CD4-positive, alpha-beta T cell treated with Interleukin-2 at 100 ng/mL for 4 hours (primary cell): ENCODE measurements at places on chromosomes 7 and 10.

GRCh38 chr7:76201732-76202665 is at the start of gene SRRM3:
Gene SRRM3 (plus strand): TSS chr7:76201896. CDS start chr7:76235067, 33,171 bp downstream.
- DNase-seq: peak; percentile 81

GRCh38 chr7:45390180-45390579 is 184.0 kb upstream of the ADCY1 start:
- DNase-seq: no peak

- DNase-seq: no peak
These were observed 7.1 kb upstream of the SEMA3E start for GRCh38 chr7:83655951-83656556.

DNA sequence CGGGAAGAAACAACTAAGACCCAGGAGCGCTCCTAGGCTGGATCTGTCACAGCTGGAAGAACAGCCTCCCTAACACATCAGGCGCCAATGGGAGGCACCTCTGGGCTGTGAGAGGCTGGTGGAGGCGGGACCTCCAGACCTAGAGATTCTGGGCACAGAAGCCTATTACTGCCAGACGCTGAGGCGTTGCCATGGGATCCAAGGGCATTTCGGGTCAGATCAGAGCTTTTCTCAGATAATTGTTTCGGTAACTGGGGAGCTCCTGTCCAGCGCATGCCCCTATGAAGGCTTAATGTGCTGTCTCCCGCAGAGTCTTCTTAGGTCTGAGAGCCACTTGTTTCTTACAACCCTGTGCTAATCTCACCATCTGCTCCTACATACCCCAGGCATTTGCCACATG is 339.2 kb downstream of the ZNF716 start:
- no peak for DNase-seq

GRCh38 chr10:123573236-123574108 is 92.7 kb upstream of the GPR26 start:
- peak; percentile 19 for DNase-seq

- no peak for DNase-seq
These were observed 759.0 kb upstream of the GALNT17 start for GRCh38 chr7:70372768-70373515.

DNA sequence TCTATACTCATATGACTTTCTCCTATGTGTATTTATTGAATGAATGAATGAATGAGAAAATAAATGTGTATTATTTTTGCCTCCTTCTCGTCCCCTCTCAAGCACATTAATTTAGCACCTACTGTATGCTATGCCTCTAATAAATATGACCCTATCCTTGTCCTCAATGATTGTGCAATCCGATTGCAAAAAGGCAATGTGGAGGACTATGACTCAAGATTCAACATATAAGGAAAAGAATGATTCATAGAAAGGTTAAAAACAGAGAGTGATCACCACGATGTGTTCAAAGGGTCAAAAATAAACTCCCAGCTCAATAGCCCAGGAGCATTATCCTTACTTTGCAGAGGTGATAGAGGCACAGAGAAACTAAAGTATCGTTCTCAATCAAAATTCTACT is 322.8 kb upstream of the SORCS1 start:
- DNase-seq: no peak

DNA sequence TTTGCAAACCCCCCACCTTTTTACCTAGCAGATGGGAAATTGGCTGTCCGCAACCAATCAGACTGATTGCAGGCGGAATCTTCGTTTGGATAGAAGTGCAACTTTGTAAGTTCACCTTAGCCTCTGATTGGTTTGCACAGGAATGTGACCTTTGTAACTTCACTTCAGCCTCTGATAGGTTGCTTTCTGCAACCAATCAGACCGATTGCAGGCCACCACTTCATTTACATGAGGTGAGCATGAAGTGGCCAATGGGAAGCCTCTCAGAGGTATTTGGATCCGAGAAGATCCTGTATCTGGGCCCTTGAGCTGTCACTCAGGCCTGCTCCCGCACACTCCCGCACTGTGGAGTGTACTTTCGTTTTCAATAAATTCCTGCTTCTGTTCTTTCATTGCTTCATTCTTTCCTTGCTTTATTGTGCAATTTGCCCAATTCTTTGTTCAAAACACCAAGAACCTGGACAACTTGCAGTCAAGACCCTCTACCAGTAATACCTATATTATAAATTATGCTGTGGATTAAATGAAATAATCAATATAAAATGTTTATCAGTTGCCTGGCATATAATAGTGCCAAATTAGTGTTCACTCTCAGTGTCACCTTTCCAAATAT is 491.4 kb downstream of the PLXNA4 start:
- no peak for DNase-seq

GRCh38 chr7:94823947-94824346 is 83.4 kb upstream of the PPP1R9A start:
- DNase-seq: no peak

- DNase-seq: no peak
These were observed 22.1 kb downstream of the CFAP46 start for GRCh38 chr10:132920101-132920925.

- no peak for DNase-seq
These were observed 1025.8 kb upstream of the LRRN3 start for GRCh38 chr7:110065121-110065520.
